Activated T-cell treated with anti-CD3 and anti-CD28 coated beads for 1 hour (primary cell): ENCODE measurements at places on chromosomes 1 and 21.
A peak's percentile ranks its signal among the peaks of the same experiment; 100 is the strongest.

DNA sequence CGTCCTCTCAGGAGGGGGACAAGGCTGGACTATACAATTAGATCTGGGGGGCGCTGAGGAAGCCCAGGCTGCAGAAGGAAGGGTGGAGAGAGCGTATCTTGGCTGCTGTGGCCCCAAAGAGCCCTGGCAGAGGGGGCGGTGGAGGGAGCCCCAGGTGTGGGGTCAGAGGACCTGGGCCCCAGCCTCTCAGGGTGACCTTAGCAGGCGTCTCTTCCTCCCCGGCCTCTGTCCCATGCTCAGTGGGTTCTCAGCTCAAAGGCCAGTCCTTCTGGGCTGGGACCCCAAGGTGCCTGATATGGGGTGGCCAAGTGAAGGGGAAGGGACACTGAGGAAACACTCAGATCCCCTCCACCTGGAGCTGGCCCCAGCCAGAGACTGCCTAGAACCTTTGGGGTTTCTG, 1.8 kb downstream of the FAM131C start:
- no peak for DNase-seq

DNA sequence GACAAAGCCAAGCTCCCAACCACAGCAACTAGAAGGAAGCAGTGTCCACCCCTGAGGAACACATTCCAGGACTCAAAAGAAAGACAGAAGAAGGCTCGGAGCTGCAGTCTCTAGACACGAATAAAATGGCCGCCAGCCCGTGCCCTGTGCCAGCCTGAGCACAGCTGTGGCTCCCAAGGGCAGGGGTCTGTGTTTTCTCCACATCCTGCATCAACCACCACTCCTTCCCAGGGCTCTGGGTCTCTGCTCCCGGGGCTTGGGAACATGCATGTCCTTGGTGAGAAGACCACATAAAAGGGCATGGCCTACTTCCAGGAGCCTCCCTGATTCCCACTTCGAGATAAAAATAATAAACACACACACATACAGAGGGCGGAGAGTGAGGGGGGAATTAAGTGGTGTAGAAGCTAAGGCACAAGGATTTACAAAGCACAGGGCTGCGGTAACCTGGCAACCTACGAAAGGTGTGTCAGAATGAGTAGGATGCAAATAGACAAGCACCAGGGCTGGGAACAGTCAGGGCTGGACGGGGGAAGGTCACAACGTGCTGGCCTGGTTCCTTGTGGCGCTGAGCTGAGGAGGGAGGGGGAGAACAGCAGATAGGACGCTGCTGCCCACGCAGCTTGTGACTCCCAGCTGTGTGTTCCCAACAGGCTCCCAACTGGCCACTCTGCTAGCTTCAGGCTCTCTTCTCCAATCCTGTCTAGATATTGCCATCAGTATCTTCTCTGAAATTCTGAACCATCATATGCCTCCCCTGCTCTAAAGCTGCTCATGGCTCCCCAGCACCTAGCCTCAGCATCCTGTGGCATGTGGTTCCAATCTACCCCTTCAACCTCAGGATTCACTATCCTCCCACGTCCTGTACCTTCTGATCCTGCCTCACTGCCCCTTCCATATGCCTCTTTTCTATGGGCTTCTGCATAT, 72.5 kb downstream of the CD34 start:
- no peak for DNase-seq

DNA sequence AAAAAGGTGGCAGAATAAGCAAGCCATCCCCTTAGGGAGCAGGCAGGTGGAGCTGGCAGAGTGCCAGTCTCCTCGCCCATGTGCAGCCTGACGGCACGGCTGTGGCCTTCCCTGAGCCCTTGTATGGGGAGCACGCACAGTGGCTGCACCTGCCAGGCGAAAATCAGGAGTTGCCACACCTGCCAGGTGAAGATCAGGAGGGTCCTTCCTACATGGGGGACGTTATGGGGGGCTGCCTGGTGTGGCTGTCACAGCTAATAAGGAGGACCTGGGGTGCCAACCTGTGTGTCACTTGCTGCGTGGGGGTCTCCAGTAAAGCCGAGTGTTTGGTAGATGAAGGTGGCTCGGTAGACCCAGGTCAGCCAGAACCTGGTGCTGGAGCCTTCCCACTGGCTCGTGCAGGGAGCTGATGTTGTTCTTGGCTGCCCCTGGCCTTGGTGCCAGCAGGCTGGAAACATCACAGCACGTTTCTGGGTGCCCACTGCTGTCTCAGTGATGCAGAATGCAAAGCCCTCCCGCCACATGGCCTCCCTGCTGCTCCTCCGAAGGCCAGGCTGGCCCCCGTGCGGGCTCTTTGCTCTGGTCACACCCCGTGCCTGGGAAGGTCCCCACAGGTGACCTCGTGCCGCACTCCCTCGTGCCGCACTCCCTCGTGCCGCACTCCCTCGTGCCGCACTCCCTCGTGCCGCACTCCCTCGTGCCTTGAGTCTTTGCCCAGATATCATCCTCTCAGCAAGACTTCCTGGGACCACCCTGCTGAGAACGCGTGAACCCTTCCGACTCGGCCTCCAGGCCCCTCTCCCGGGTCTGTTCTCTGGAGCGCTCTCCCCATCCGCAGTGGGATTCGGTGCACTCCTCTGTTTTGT, 55.4 kb downstream of the SLC37A1 start:
- no peak for DNase-seq

DNA sequence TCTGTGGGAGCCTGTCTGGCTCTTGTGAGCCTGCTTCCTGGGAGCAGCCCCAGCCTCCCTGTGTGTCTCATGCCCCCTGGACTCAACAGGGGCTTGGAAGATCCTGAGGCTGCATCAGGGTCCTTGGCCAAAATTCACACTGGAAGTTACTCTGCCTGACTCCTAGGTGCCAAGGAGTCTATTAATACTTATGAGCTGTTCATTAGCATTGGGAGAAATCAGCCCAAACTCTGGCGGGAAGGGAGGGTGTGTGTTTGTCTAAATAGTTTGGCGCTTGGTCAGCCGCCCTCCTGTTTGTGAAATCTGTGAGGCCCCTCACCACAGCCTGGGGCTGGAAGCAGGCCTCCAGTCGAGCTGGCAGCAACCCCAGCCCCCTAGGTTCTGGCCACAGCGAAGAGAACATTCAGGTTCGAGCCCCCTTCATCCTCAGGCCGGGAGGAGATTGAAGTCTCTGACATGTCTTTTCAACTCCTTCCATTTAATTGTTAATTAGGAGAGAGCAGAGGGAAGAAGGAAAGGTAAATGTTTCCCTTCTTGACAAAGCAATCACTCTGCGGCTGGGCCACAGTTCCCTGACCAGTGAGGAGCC, 82.1 kb upstream of the F3 start:
- DNase-seq: no peak

DNA sequence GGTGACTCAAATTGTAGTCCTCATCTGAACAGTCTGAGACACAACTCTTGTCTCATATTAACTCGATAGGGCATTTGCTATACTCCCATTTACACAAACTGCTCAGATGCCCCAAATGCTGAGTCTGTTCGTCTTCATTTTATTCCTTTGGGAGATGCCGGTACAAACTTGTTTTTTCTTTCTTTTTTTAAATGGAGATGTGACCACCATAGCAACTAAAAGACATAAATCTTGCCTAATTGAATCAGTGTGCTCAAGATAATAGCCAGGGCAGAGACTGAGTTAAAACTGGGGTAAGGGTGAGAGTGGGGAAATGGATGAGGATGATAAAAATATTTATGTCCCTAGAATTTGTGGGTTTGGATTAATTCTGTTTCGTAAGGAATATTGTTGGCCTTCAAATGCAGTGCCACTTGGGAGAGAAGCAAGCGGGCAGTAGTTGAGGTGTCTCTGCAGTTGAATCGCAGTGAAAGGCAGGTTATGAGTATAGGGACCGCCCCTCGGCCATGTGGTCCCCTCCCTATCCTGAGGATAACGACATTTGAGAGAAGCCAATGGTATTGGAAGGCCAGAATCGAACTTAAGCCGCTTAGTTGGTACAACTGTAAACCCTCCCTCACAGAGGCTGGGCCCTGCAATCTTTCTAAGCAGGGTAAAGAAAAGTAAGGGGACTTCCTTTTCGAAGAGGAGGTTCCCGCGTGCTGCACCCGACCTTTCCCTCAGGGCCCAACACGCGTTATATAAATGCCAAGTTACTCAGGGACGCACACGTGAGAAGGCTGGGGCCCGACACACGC, 859 bp upstream of the LRRC8B start:
- DNase-seq: peak; percentile 42

DNA sequence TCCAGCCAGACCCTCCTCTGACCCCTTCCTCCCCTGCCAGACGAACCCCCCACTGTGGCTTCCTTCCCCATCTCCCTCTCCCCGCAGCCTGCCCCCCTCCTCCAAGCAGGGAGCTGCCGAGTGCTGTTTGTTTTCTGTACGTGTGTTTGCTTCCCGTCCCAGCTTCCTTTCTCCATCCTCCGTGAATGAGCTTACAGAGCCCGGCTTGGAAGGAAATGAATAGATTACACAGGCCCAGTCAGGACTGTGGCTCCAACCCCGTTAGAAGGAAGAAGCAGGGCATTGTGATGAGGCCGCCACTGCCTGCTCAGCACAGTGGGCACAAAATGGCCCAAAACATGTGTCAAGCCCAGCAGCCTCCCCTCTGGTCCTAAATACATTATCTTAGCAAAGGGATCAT, 123.2 kb downstream of the IGSF21 start:
- no peak for DNase-seq

- no peak for DNase-seq
These were observed 692.0 kb upstream of the NR5A2 start for GRCh38 chr1:199335496-199335895.

GRCh38 chr1:226872437-226872836, 2.0 kb downstream of the PSEN2 start:
- no peak for DNase-seq

DNA sequence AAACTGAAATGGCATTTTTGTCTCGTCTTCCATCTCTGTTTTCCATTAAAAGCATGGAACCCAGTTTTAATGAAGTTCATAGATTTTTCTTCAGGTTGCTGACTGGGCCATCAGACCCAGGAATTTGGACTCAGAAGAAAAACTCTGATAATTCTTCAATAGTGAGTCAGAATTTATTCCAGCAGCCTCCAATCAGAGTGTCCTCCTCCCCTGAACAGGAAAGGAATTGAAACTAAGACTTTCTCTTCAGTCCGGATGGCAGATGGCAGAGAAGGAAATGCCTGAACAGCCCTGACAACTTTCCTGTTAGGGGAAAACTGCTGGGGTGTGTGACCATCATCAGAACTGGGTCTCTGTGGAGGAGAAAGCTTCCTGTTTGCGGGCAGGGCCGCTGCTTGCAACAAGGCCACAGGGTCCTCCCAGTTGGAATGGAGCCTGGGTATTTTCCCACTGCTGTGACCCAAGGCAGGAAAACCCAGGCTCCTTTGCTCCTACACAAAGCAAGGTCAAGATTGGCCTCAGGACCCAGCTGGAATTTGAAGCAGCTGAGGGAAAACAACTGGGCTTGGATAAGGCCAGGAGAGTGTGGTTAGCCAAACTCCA, 20.7 kb downstream of the CD34 start:
- DNase-seq: no peak
